Epithelial cell of esophagus (primary cell): ENCODE measurements at places on chromosomes 5 and 9.

GRCh38 chr9:111152614-111153406, 114.5 kb upstream of the LPAR1 start:
- no peak for DNase-seq

- no peak for DNase-seq
These were observed 38.4 kb downstream of the RASGRF2 start for GRCh38 chr5:80998590-80998979.

GRCh38 chr9:135521608-135522095, 412 bp downstream of the LCN1 start:
- no peak for DNase-seq

DNA sequence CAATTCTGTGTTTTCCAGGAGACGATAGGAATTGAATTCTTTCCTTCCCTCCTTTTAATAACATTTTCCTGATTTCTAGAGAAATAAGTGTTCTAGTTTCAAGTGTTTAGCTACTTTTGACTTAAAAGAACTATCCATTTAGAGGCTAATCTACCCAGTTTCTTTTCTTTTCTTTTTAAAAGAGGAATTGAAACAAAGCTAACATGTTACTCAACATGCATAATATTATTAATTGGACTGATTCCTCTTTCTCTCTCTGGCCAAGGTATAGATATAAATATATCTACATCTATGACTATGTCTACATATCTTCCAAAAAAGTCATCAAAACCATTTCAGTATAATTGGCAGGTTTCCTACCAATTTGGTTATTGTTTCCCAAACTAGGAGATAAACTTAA, 309.8 kb downstream of the TRPM3 start:
- DNase-seq, result no peak

- no peak for DNase-seq
These were observed 3.4 kb downstream of the EPB41L4B start for GRCh38 chr9:109317311-109317978.
